ENCODE measurements at places on chromosomes 11 and 22.

DNA sequence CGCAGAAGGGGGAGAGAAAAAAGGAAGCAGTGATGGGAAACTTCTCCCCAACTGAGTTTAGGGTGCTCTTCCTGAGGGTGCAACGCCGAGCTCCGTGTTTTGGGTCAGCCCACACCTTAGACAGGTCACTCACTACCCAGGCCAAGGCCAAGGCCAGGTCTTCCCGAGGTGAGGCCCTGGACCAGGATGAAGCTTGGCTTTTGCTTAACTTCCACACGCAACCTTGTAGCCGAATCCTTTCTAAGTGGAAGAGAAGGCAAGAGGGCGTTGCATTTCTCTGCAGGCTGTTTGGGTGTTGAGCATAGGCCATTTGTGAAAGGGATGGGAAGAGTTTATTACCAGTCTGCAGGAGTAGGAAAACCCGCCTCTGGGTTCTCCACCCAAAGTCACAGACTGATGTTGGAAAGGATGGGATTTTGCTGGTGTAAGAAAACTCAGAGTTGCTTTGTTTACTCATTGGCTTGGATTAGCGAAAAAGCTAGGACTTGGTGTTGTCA, 1.5 kb downstream of the KREMEN1 start:
- no peak for DNase-seq

GRCh38 chr11:33996498-33997454, 54.8 kb upstream of the CAPRIN1 start:
- peak; percentile 62 for DNase-seq

- no peak for DNase-seq
These were observed 4.0 kb downstream of the JRKL start for GRCh38 chr11:96393753-96394348.

DNA sequence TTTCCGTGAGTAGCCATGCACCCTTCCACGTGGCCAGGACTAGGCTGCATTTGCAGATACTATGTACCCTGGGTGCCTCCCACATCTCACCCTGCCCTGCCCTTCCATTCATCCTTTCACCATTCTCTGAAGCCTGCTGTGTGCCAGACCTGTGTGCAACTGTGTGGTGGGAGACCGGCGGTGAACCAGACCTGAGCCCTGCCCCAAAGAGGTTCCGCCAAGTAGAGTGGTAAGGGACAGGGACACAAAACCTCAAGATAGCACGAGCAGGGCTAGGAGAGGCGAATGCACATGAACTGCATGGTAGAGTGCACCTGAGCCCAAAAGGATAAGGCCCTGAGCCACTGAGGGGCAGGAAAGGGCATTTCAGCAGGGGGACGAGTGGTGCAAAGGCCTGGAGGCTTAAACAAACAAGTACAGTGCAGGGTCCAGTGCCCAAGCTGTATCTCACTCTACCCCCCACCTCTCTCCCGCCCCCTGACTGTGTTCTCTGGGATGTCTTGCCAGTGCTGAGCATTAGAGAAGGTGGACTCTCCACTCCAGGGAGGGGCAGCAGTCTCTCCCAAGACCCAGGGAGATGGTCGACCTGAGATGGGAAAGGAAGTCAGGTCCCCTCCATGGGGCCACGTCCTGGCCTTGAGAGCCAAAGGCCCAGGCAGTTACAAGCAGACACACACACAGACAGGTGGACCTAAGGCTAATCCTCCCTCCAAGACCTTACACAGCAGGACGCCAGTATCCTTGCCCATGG, 14.1 kb upstream of the ARAP1 start:
- DNase-seq = no peak

DNA sequence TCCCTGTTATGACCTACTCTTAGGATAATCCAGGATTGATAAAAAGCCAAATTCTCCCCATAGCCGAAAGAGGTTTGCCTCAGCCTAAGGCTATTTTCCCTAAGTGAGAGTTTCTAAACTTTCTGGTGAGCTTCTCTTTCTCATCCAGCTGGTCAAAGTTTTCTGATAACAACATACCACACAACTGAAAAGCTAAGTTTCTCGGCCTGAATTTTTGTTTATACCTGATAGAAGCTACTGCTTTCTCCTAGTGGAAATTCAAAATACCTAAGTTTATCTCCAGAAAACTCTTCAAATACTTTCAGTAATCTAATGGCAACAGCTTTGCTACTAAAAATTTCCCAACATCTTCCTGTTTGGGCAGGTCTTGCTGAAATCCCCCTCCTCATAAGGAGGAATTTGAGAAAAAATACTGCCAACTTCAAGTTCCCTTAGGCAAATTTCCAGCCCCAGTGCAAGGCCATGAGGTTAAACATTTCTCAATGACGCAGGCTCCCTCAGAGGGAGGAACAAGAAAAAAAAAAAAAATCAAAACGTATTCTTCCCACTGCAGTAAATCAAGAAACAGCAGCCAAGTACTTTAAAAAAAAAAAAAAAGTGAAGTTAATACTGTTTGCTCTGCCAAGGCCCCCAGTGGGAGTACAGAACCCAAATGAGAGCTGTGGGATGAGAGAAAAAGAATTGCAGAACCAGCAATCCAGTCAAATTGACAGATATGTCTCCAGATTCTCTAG, 127.0 kb downstream of the MRTFA start:
- DNase-seq = no peak

DNA sequence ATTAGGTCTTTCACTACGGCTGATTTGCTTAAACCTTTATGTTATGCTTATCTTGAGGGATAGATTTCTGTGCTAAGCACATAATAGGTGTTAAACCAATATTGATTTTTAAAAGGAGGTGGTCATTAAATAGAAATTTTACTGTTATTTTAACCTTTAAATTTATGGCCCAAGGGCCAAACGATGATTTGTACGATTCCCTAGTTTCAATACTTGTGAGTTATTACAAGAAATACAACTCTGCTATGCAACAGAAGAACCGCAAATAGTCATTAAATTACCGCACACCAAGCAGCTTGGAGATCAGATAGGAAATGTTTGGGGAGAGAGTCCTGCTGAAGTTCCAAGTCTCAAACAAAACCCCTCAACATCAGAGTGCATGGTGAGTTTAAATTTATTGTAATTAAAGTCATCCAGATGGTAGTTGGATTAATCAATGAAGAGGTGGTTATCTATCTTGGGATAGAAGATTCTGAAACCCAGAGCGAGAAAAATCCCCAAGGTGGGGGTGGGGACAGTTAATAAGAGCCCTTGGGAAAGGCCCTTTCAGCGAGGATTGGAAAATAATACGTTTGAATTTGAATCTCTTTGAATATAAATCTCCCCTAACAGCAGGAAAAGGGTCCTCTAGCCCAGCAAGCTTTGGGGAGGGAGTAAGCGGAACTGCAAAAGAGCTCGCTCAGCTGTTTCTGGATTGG, 805 bp upstream of the QSER1 start:
- no peak for DNase-seq

DNA sequence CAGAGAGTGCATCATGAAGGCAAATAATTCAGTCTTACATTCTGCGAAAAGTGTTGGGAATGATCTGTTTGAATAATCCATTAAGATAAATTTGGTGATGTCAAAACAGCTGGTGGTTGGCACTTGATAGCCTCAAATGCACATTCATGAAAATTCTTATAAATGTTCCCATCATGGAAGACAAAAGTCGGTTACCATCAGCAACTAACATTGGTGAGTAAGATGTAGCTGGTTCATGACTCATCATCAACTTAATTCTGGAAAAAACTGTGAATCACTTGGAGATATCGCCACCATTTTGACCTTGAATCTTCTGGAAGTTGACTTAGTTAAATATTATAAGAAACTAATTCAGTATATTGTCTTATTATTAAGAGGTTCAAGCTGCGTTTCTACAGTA, 11.2 kb downstream of the CRYBB1 start:
- no peak for DNase-seq

DNA sequence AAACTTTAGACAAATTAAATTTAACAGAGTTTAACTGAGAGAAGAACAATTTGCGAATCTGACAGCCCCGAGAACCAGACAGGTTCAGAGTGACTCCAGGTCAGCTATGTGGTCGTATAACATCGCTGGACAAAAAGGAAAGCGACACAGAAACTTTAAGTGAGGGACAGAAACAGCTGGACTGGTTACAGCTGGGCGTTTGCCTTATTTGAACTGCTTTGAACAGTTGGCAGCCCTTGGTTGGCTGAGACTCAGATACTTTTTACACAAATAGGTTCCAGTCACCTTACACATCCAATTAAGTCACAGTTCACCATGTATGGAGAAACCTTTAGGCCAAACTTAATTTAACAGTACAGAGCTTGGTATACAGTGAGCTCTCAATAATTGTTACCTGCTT, 436.9 kb downstream of the GUCY1A2 start:
- DNase-seq = no peak

DNA sequence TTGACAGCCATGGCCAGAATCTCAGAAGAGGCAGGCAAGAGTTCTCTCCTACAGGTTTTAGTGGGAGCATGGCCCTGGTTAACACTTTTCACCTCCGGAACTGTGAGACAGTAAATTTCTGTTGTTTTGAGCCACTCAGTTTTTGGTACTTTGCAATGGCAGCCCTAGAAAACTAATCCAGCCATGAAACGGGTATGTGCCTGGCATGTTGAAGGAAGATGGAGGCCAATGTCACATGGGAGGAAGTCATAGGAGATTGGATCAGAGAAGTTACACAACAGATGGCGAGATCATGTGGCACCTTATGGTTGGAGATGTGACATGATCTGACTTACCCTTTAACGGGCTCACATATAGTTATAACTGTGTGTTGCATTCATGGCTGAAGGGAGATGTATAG, 63.2 kb upstream of the EED start:
- no peak for DNase-seq

DNA sequence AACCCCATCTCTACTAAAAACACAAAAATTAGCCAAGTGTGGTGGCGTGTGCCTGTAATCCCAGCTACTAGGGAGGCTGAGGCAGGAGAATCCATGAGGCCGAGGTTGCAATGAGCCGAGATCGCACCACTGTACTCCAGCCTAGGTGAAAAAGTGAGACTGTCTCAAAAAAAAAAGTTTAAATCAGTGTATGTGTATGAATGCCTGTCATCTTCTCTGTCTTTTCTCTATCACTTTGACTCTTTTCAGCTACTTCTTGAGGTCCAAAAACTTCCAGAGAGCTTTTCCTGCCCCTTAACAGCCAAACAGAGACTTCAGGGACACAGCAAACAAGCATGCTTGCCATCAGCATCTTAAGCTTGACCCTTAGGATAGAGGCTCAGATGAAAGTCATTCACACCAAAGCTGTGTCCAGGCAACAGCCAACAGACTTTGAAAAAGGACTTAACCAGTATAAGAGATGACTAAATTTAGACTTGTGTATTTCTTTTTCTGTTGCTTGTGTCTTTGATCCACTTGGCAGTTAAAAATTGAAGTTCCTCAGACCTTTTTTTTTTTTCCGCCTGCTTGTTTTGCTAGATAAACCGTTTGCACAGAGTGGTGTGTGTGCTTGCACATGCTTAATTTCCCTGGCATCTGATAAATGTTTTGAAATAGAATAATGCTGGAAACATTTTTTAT, 151.9 kb downstream of the DBX1 start:
- no peak for DNase-seq

- no peak for DNase-seq
These were observed 151.8 kb upstream of the CCDC90B start for GRCh38 chr11:83437939-83438338.

- no peak for DNase-seq
These were observed 26.1 kb downstream of the TMEM184B start for GRCh38 chr22:38246692-38247091.

GRCh38 chr11:35927104-35927503, 16.8 kb upstream of the LDLRAD3 start:
- DNase-seq = no peak

- no peak for DNase-seq
These were observed 22.9 kb upstream of the SLC22A12 start for GRCh38 chr11:64568041-64568571.

- peak; percentile 64 for DNase-seq
These were observed at the start of gene RAC2 for GRCh38 chr22:37244114-37244921. RAC2 (minus strand) TSS chr22:37244269; CDS start chr22:37244148, 121 bp downstream.

DNA sequence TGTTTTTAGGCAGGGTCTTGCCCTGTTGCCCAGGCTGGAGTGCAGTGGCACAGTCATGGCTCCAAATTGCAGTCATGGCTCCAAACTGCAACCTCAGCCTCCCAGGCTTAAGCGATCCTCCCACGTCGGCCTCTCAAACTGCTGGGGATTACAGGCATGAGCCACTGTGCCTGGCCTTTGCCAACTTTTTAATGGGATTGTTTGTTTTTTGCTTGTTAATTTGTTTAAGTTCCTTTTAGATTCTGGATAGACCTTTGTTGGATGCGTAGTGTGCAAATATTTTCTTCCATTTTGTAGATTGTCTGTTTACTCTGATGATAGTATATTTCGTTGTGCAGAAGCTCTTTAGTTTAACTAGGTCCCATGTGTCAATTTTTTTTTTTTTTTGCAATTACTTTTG, 10.0 kb upstream of the SCGB1D1 start:
- DNase-seq = no peak

- no peak for DNase-seq
These were observed 91.9 kb downstream of the LRRC32 start for GRCh38 chr11:76578654-76579055.

DNA sequence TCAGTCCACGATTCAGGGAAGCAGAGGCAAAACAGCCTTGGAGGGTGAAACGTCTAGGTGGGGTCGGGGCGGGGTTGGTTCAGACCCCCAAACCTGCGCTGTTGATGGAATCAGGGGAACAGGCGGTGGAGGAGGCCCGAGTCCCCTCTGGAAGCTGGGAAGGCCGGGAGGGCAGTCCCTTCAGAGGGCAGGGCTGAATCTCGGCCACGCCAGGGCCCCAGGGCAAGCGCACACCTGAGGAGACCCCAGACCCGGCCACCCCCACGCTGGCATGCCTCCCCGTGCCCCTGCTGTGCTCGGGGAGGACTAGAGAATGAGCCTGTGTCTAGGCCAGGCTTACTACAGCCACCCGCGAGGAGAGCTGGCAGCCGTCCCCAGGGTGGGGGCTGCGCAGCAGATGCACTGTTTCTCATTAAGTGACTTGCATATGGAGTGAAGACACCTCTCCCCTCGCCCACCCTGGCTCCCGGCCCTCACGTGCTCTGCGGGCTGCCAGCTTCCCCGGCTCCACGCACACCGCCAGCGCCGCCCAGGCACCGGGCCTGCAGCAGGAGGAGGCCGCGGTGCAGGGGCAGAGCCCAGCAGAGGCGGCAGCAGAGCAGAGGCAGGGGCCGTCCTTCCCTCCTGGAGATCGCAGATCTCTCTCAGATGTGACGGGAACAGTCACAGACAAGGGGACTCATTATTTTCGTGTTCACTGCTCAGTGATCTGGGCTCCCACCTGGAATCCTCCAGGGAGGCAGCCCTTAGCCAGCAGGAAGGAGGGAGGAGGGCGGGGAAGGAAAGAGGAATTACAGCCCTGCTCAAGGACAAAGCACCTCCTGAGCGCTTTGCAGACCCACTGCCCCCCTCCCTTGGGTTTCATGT, 47.1 kb upstream of the OPCML start:
- no peak for DNase-seq

Measured in central memory CD8-positive, alpha-beta T cell (primary cell).